ENCODE measurements at places on chromosomes 2 and 18. TPM values are rescaled to one million over a fixed set of nuclear protein-coding genes. Genes with fewer than 3 reads are reported as not detected.
A peak's percentile ranks its signal among the peaks of the same experiment; 100 is the strongest.

GRCh38 chr2:33859176-33859575 lies 260.1 kb upstream of the FAM98A start:
- no peak for DNase-seq
- no peak overlapping the region for H3K4me3 ChIP-seq
- no peaks in the 10 kb centered on the region for H3K27me3 ChIP-seq
- no peaks in the 10 kb centered on the region for H3K4me1 ChIP-seq
- no peaks in the 10 kb centered on the region for H3K36me3 ChIP-seq

DNA sequence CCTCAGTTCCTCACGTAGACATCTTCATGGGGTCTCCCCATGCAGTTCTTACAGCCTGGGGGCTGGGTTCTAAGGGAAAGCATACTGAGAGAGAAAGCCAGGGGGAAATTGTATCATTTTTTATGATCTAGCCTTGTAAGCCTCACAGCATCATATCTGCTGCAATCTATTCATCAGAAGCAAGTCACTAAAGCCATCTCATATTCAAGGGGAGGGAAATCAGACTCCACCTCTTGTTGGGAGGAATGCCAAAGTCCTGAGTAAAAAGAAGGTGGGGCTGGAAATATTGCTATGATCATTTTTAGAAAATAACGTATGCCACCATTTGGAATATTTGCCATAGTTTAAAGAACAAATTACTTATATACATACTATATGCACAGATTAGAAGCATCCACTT lies 304.6 kb downstream of the TXNL1 start:
- H3K36me3 ChIP-seq = no peaks in the 10 kb centered on the region
- DNase-seq = no peak
- no peaks in the 10 kb centered on the region for H3K27me3 ChIP-seq
- H3K27ac ChIP-seq = no peak overlapping the region
- H3K4me3 ChIP-seq = no peak overlapping the region

GRCh38 chr18:6449213-6449612 lies 34.5 kb upstream of the L3MBTL4 start:
- no peak overlapping the region for H3K4me3 ChIP-seq
- no peak overlapping the region for H3K27ac ChIP-seq
- H3K36me3 ChIP-seq = no peaks in the 10 kb centered on the region
- peaks cover 12% of the 10 kb centered on the region for H3K4me1 ChIP-seq
- DNase-seq = no peak
- H3K27me3 ChIP-seq = no peaks in the 10 kb centered on the region

Gene TFCP2L1
- total RNA-seq = 0.16 TPM

Gene HOXD1
- not detected for total RNA-seq

- peaks cover 18% of the 10 kb centered on the region for H3K4me1 ChIP-seq
- H3K27ac ChIP-seq = no peak overlapping the region
- H3K4me3 ChIP-seq = no peak overlapping the region
- DNase-seq = no peak
These were observed 36.1 kb downstream of the MROH2A start for GRCh38 chr2:233814056-233814835.

Gene PLGLB2
- 7.4 TPM for total RNA-seq

Gene ACMSD
- total RNA-seq = not detected

Gene ABCA12
- 0.43 TPM for total RNA-seq

Gene NAGK
- total RNA-seq = 98.4 TPM

- H3K4me3 ChIP-seq = no peak overlapping the region
- H3K36me3 ChIP-seq = peaks cover 23% of the 10 kb centered on the region
- no peak overlapping the region for H3K27ac ChIP-seq
- H3K4me1 ChIP-seq = no peaks in the 10 kb centered on the region
These were observed 21.2 kb downstream of the SMAD4 start for GRCh38 chr18:51051105-51051712.

- H3K36me3 ChIP-seq = no peaks in the 10 kb centered on the region
- peaks cover 34% of the 10 kb centered on the region for H3K4me1 ChIP-seq
- no peaks in the 10 kb centered on the region for H3K27me3 ChIP-seq
These were observed 86.0 kb downstream of the ICOS start for GRCh38 chr2:204022550-204022949.

Gene ANKRD30B
- total RNA-seq = not detected

- no peak for DNase-seq
- no peak overlapping the region for H3K4me3 ChIP-seq
These were observed 62.3 kb downstream of the SMIM21 start for GRCh38 chr18:75365254-75365629.

GRCh38 chr18:61448316-61448715 lies 115.1 kb downstream of the CDH20 start:
- no peak for DNase-seq
- no peaks in the 10 kb centered on the region for H3K4me1 ChIP-seq
- no peak overlapping the region for H3K27ac ChIP-seq
- no peaks in the 10 kb centered on the region for H3K36me3 ChIP-seq
- no peaks in the 10 kb centered on the region for H3K27me3 ChIP-seq

DNA sequence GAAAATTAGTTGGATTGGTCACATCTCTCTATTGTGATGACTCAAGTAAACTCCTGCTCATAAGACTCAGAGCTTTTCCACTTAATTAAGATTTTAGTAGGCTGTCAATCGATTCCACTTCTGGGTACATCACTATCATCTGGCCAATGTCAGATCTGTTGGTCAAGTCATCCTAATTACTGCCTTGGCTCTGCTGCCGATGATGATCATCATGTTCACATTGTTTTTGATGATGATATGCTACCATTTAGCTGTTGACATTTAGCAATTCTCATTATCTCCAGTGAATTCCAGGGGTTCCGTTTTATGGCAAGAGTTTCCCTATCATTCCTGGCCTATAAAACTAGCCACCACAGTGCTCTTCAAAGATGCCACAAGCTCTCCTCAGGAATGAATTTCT lies 253.4 kb downstream of the IKZF2 start:
- DNase-seq = no peak
- no peak overlapping the region for H3K4me3 ChIP-seq
- no peaks in the 10 kb centered on the region for H3K27me3 ChIP-seq
- H3K4me1 ChIP-seq = peaks cover 18% of the 10 kb centered on the region

Gene ROCK2
- total RNA-seq = 45.4 TPM

GRCh38 chr2:169736902-169737301 lies 3.3 kb downstream of the KLHL23 start:
- peaks cover 32% of the 10 kb centered on the region for H3K4me1 ChIP-seq
- DNase-seq = no peak
- peaks cover 14% of the 10 kb centered on the region for H3K36me3 ChIP-seq
- H3K27me3 ChIP-seq = peaks cover 9% of the 10 kb centered on the region

DNA sequence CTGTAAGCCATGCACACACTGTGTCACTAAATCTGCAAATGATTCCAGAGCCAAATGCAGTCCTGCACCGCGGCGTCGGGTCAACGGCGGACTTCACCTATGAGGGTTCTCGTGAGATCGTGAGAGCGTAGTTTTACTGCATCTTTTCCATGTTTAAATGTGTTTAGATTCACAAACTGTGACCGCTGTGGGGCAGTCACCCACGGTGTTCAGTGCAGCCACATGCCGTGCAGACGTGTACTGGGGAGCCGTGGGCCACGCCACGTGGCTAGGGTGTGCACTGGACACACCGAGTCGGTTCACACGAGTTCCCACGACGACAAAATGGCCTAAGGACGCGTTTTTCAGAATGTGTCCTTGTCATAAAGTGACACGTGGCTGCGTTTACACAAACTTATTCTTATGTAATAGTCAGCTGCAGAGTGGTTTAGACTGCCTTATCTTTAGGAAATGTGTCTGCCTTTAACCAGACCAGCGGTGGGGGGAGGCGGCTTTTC lies 34.1 kb downstream of the NFATC1 start:
- peaks cover 5% of the 10 kb centered on the region for H3K4me1 ChIP-seq
- H3K27ac ChIP-seq = no peak overlapping the region
- no peak for DNase-seq
- H3K36me3 ChIP-seq = no peaks in the 10 kb centered on the region
- no peaks in the 10 kb centered on the region for H3K27me3 ChIP-seq

Gene PREPL
- 47.2 TPM for total RNA-seq

DNA sequence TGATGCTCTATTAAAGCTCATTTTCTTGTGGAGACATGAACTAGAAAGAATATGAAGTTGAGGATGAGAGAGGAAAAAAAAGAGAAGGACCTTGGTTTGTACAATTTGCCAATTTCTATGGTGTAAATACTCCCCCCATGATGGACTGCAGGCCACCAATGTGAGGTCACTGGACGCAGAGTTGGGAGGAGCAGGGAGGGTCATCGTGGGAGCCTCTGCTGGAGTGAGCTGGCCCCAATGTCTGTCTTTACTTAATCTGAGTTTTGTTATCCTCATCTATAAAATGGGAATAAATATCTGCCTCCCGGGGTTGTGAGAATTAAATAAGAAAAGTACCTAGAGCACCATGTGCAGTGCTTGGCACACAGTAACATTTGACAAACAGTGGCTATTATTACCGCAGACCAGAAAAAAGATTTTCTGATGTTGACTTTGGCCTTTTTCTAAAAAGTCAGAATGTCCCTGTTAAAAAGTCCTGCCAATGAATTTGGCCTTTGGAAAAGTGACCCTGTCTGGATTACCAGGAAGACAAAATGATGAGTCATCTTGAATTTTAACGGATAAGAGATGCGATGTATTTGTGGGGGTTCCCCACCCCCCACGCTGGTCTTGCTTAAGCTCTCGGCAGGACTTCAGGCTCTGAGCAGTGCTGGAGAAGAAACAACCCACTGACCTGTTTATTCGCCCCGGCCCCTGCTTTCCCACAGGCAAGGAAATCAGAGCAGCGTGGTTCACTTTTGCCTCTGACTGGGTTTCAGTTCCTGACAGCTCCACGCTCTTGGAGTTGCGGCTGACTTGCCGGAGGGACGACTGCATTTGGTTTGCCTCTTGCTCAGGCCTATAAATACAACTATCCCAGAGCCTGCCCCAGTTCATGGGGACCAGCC lies 50.3 kb upstream of the FOSL2 start:
- peak overlapping the region; percentile 39 for H3K27ac ChIP-seq
- H3K27me3 ChIP-seq = no peaks in the 10 kb centered on the region
- H3K4me1 ChIP-seq = peaks cover 46% of the 10 kb centered on the region
- no peak overlapping the region for H3K4me3 ChIP-seq
- no peak for DNase-seq

Gene RAB17
- 11.0 TPM for total RNA-seq

GRCh38 chr2:152037743-152038435 lies 61.0 kb downstream of the CACNB4 start:
- H3K27me3 ChIP-seq = peaks cover 20% of the 10 kb centered on the region
- no peak overlapping the region for H3K27ac ChIP-seq
- H3K4me1 ChIP-seq = peaks cover 9% of the 10 kb centered on the region
- no peak overlapping the region for H3K4me3 ChIP-seq
- DNase-seq = no peak

Gene TM4SF20
- not detected for total RNA-seq

DNA sequence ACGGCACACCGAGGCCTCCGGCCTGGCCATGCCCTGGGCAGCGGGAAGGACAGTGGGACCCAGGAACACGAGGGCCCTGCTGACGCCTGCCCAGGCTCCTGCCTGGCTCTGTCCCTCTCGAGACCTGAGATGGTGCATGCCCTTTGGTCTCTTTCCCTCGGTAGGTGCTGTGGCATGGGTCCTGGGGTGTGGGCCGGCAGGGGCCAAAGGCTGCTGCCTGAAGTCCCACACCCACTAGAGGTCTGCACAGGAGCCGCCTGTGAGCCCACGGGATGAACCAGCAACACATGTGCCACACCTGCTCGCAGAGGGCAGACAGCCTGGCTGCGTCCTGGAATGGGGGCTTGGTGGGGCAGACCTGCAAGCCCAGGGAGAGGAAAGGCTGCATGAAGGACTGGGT lies 73.3 kb downstream of the NDUFA10 start:
- no peak for DNase-seq
- H3K4me1 ChIP-seq = peaks cover 2% of the 10 kb centered on the region
- H3K4me3 ChIP-seq = no peak overlapping the region
- no peak overlapping the region for H3K27ac ChIP-seq
- no peaks in the 10 kb centered on the region for H3K27me3 ChIP-seq

Gene IL36RN
- total RNA-seq = 0.84 TPM

DNA sequence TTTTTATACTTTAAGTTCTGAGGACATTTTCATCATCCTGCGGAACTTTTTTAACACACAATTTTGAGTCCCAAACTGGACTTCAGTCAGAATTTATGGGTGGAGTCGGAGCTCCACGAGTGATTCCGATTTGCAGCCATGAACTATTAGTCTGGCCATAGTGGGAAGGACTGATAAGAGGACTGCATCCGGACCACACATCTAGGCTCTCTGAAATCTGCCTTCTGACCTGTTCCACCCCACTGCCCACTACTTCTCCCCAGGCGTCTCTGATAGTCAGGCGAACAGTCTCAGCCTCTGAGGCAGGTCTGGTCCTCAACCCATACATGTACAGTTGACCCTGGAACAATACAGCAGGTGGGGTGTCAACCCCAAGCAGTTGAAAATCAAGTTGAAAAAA lies 5.2 kb downstream of the MRPL35 start:
- peaks cover 17% of the 10 kb centered on the region for H3K36me3 ChIP-seq
- H3K27ac ChIP-seq = no peak overlapping the region
- peaks cover 17% of the 10 kb centered on the region for H3K4me1 ChIP-seq
- no peak overlapping the region for H3K4me3 ChIP-seq
- DNase-seq = no peak

GRCh38 chr2:136255648-136256461 lies 137.9 kb upstream of the CXCR4 start:
- no peak for DNase-seq
- no peak overlapping the region for H3K4me3 ChIP-seq
- H3K27me3 ChIP-seq = peaks cover 4% of the 10 kb centered on the region
- H3K27ac ChIP-seq = no peak overlapping the region
- H3K36me3 ChIP-seq = no peaks in the 10 kb centered on the region

DNA sequence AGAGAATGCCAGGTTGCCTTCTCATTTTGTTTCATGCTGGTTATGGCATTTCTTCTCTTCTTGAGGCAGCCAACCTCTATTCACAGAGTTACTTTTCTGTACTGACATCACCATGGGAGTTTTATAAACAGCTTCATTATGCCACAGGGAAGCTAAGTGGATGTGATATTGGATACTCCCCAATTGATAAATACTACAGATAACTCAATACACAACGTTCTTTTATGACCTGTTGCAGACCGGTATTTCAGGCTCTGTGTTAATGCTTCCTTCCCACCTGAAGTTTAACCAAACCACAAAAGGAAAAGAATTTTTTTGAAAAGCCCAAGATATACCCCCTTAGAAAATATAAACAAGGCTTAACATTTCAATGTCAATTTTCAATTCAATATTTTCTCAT lies 258.3 kb upstream of the SOX11 start:
- DNase-seq = no peak
- no peaks in the 10 kb centered on the region for H3K27me3 ChIP-seq
- H3K4me3 ChIP-seq = no peak overlapping the region
- H3K27ac ChIP-seq = no peak overlapping the region
- H3K36me3 ChIP-seq = no peaks in the 10 kb centered on the region
- H3K4me1 ChIP-seq = peaks cover 16% of the 10 kb centered on the region

DNA sequence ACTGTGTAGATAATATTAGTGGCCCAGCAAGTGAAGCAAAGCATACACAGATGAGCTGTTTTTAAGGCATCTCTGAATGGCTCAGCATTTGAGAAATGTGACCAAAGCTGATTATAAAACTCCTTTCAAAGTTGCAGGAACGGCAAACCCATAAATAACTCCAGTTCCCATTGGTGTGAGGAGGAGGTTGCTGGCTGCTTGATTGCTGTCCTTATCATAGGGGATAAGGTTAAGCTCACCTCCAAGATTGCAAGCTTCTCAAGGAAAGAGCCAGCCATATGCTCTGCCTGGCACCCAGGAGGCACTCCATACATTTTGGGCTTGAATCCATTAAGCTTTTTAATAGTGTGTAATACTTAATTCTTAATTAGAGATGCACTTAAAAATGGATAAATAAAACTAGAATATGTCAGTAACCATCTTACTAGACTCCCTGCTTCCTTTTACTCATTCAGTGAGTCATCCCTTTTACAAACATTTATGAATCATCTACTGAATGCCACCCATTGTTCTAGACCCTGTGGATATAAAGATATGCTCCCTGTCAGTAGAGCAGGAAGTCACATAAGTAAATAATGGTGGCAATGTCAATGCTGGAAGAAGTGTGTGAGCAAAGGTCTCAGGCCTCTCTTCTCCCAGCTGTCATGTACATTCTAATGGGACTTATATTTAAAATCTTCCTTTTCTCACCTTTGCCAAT lies 99.3 kb downstream of the SPATS2L start:
- H3K27ac ChIP-seq = peak overlapping the region; percentile 61
- peaks cover 26% of the 10 kb centered on the region for H3K36me3 ChIP-seq
- peaks cover 20% of the 10 kb centered on the region for H3K4me1 ChIP-seq
